ENCODE measurements at places on chromosomes 6 and 20. TPM values are rescaled to one million over a fixed set of nuclear protein-coding genes. Genes with fewer than 3 reads are reported as not detected.

The SPDEF gene
- total RNA-seq = not detected

The DEFB123 gene
- total RNA-seq = not detected

The BPIFA1 gene
- total RNA-seq = not detected

The CLVS2 gene
- not detected for total RNA-seq

The PCED1A gene
- 35.8 TPM for total RNA-seq

The RHAG gene
- not detected for total RNA-seq

The LAMA2 gene
- 1.2 TPM for total RNA-seq

The MEI4 gene
- not detected for total RNA-seq

The INSM1 gene
- total RNA-seq = 7.1 TPM

The ATAT1 gene
- total RNA-seq = 9.7 TPM

The CD109 gene
- total RNA-seq = 15.8 TPM

The FAM120B gene
- total RNA-seq = 17.2 TPM

The THBD gene
- not detected for total RNA-seq

The TSPO2 gene
- not detected for total RNA-seq

The PRRT1 gene
- total RNA-seq = 0.61 TPM

The HLA-DRA gene
- 12.9 TPM for total RNA-seq

The FERMT1 gene
- 0.11 TPM for total RNA-seq

The TCP11 gene
- total RNA-seq = not detected

The ADAM33 gene
- not detected for total RNA-seq

The VIP gene
- not detected for total RNA-seq

The ADGRB3 gene
- total RNA-seq = not detected

The IL17A gene
- 0.78 TPM for total RNA-seq

The PROKR2 gene
- not detected for total RNA-seq

The HTR1E gene
- not detected for total RNA-seq

The C6orf15 gene
- total RNA-seq = not detected

The JAG1 gene
- total RNA-seq = 0.13 TPM

The SCGN gene
- not detected for total RNA-seq

The SNRNP48 gene
- 13.3 TPM for total RNA-seq

The TRMT6 gene
- 34.0 TPM for total RNA-seq

The RSPO3 gene
- not detected for total RNA-seq

The SMPD2 gene
- 14.9 TPM for total RNA-seq

The COX4I2 gene
- not detected for total RNA-seq

The PRL gene
- not detected for total RNA-seq

The HFE gene
- total RNA-seq = 0.19 TPM

The MTCH1 gene
- total RNA-seq = 114 TPM

The FBXL4 gene
- 15.0 TPM for total RNA-seq

The KIFC1 gene
- 63.9 TPM for total RNA-seq

The LHFPL5 gene
- total RNA-seq = not detected

The SPAG4 gene
- total RNA-seq = 3.5 TPM

The VGLL2 gene
- total RNA-seq = not detected

The HLA-DPA1 gene
- 46.9 TPM for total RNA-seq

The TRIM15 gene
- not detected for total RNA-seq

The SNPH gene
- total RNA-seq = 1.9 TPM

The TREML1 gene
- total RNA-seq = not detected

The NELFE gene
- total RNA-seq = 85.7 TPM

The PLCB1 gene
- 9.8 TPM for total RNA-seq

Data from activated CD8-positive, alpha-beta memory T cell treated with anti-CD3 and anti-CD28 coated beads for 36 hours (primary cell).